IPS DF 19.7 (cell line): ENCODE measurements at places on chromosomes 6 and 20.

DNA sequence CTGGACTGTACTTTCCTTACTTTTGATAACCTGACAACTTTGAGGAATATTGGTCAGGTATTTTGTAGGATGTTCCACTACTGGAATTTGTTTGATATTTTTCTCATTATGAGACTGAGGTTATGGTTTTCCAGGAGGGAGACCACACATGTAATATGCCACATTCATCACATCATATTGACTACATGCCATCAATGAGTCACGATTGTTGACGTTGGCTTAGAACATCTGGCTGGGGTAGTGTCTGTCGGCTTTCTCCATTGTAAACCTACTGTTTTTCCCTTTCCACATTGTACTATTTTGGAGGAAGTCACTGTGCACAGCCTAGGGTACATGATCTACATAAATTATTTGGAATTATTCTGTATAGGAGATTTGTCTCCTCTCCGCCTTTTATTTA is 1.4 kb upstream of the STX11 start:
- DNase-seq, result no peak

DNA sequence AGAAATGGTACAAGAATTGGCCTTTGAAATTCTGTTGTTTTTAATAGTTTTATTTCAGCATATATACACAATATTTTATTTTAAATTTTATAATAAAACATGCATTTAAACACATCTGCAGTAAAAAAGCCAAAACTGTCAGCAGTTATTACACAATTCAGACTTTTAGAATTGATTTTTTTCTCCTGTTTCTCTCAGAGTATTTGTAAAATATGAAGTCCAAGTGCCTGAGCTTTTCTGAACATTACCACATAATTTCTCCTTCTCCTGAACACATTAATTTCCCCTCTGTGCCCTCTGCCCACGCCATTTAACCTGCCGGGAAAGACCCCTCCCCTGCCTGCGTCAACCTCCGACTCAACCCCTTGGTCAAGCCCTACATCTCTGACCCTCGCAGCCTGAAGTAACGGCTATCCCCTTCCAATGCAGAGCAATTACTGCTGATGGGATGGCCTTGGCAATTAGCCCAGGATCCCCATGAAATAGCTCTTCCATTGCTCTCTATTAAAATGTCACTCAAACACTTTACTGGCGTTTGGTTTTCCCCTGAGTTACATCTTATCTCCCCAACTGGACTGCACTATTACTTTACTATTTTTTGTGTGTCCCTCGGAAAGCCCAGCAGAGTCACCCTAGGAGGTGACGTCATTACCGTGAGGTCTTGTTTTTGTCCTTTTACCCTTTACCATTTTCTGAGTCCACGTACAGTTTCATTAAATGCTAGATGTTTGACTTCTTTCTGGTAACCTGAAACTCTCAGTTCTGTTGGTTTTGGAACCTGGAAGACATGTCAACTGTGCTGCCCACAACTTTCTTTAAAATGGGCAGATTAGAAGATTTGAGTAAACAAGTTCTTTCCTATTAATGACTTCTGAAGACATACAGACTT is 146.7 kb upstream of the TAB2 start:
- no peak for DNase-seq

DNA sequence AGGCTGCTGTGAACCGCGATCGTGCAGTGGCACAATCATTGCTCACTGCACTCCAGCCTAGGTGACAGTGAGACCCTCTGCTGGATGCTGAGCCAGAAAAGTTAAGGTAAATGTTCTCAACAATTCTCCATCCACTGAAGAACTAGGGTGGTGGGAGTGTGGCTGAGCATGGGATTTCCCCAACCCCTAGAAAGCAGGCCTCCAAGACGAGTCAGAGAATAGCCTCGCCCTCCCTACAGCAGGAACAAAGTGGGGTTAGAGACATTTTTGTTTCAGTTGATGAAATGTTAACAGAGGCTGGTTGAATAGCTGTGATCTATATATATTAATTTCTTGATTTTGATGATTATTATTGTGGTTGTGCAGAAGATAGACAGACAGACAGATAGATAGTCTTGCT is 6.1 kb upstream of the ALDH8A1 start:
- no peak for DNase-seq

- no peak for DNase-seq
Observed at GRCh38 chr6:27977387-27977786, 20.3 kb downstream of the OR2B6 start.

- no peak for DNase-seq
Observed at GRCh38 chr20:13736436-13737191, 48.1 kb downstream of the ESF1 start.

DNA sequence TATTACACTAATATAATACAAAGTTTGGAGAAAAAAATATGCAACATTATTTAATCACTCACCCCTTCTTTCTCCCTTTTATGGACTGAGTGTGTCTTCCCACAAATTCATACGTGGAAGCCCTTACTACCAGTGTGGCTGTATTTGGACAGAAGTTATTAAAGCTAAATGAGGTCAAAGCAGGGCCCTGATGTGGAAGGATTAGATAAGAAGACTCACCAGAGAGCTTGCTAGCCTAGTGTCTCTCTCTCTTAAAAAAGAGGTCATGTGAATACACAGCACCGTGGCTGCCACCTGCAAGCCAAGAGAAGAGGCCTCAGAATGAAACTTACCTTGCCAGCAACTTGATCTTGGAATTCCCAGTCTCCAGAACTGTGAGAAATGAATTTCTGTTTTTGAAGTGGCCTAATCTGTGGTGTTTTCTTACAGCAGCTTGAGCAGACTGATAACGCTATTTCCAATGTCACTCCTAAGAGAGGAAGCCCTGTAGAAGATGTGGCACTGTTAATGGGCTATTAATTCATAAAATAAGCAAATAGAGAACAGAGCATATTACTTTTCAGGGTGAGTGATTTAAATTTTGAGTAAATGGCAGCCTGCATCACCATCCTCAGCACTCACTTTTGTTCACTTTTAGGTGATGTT is 233.4 kb downstream of the TBC1D7 start:
- no peak for DNase-seq

- no peak for DNase-seq
Observed at GRCh38 chr6:24957199-24957598, 21.4 kb upstream of the RIPOR2 start.

GRCh38 chr20:62122654-62123449 is 577 bp downstream of the LSM14B start:
- DNase-seq, result no peak

GRCh38 chr6:156410649-156411048 is 366.5 kb upstream of the ARID1B start:
- DNase-seq, result no peak

DNA sequence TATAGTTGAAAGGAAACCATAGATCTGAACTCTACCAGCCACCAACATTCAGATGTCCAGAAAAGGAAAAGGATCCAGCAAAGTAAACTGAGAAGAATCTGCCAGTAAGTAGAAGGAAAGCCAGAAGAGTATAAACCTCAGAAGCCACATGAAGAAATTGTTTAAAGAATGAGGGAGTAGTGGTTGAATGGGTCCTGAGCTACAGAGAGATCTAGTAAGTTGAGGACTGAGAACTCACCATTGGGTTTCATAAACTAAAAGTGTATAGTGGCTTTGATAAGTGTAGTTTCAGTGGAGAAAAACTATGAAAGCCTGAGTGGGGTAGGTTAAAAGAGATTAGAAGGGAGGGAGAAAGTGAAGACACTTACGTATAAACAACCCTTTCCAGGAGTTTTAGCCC is 32.0 kb upstream of the SUMO4 start:
- no peak for DNase-seq

DNA sequence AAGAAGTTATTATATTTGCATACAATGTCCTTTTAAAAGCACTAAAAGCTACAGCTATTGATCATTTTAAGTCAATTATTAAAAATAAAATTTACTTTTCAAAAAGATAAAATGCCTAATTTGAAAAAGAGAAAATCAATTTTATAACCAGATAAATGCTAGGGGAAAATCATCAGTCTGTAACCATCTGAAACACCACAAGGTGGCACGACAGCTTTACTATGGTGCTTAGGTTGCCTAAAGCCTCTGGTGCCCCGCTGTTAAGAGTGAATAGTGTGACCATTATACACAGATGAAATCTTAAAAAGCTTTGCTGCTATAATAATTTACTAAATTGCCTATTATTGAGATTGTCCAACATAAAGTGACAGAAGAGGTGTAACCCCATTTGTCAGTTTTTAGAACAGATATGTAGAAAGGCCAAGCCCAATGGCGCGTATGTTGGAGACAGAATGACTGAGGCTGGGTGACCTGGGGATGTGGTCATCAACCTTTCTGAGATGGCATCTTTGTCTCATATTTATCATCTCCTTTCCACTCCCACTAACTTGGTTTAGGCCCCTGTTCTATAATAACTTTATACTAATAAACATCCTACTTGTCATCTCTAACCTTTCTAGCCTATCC is 100.8 kb downstream of the MOXD1 start:
- DNase-seq, result no peak

- no peak for DNase-seq
Observed at GRCh38 chr20:57813509-57814269, 103.9 kb upstream of the PMEPA1 start.

DNA sequence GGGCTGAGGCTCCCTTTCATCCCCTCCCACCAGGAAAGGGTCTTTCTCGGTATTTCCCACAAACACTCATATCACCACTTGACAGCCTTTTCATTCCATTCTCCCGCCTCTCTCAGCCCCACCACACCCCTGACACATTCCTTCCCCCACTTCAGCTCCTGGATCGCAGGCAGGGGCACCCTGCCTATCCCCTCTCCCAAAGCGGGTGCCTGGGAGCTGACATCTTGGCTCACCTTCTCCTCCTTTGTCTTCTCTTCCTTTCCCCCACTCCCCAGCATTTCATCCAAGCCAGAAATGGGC is 10.2 kb upstream of the VEGFA start:
- no peak for DNase-seq

GRCh38 chr6:44715188-44715587 is 327.7 kb downstream of the CDC5L start:
- no peak for DNase-seq

GRCh38 chr6:134111062-134111677 is 58.7 kb upstream of the SLC2A12 start:
- peak; percentile 12 for DNase-seq

GRCh38 chr6:161418463-161418945 is 144.6 kb upstream of the AGPAT4 start:
- no peak for DNase-seq

- DNase-seq, result no peak
Observed at GRCh38 chr6:43917878-43918382, 147.9 kb downstream of the VEGFA start.

DNA sequence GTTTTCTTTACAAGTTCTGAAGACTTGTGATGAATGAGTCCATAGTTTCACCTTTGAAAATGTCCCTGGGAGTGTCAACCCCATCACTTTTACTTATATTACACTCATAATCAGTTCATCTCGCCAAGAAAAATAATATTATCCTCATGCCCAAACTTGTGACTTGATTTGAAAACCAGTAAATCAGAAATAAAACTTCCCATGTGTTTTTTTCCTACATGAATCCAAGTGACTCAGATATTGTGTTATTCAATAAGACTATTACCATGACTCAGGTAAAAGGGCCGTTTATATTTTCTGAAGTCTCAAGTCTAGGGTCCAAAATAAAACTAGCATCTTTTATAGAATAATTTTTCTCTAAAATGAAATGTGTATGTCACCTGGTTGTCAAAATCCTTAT is 15.8 kb upstream of the CYP24A1 start:
- no peak for DNase-seq

GRCh38 chr20:11452326-11452725 is 465.4 kb upstream of the BTBD3 start:
- DNase-seq, result no peak

- no peak for DNase-seq
Observed at GRCh38 chr20:19335916-19336315, 123.5 kb downstream of the SLC24A3 start.

GRCh38 chr6:136210398-136211165 is 39.5 kb downstream of the MTFR2 start:
- DNase-seq, result no peak

DNA sequence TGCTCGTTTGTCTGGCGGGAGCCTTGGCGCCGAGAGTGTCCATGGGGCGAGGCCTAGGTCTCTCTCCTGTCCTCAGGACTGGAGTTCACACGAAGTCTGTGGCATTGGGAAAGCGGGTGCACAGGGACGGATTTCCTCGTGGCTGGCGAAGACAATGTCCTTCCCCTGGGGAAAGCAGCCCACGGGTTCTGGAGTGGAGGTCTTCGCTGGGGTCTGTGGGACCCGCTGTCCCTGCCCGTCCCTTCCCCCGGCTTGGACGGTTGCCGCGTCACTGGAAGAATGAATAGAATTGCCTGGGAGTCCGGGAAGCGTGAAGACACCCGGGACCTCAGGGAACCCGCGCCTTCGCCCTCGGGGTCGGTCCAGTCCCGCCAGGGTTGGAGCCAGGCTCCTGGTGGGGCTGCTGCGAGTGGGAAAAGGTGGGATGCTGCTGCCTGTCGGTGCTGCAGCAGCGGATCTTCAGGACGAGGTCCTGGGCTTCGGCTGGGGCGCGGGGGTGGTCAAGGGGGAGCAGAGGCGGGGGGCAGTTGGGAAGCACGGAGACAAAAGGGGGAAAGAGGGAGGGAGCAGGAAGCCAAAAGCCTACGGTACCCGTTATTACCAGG is 441.8 kb upstream of the DEFB115 start:
- no peak for DNase-seq

- DNase-seq, result no peak
Observed at GRCh38 chr20:51398552-51398951, 144.0 kb downstream of the NFATC2 start.
